H1 (cell line): ENCODE measurements at places on chromosomes 12 and 14. TPM values are rescaled to one million over a fixed set of nuclear protein-coding genes. Genes with fewer than 3 reads are reported as not detected.
A peak's percentile ranks its signal among the peaks of the same experiment; 100 is the strongest.

The BICDL1 gene
- total RNA-seq: 25.9 and 26.9 TPM in 2 replicates

The SELPLG gene
- 0.13 TPM in 1 of 2 replicates, not detected in the other for total RNA-seq

The CRIP1 gene
- total RNA-seq: 1.2 and 2.4 TPM in 2 replicates

The CBX5 gene
- 217 and 231 TPM in 2 replicates for total RNA-seq

GRCh38 chr12:45727301-45727979, 2.1 kb upstream of the ARID2 start:
- H3K4me1 ChIP-seq: no peaks in the 10 kb centered on the region; the same call in 1 of the 2 replicates
- H3K27me3 ChIP-seq: no peaks in the 10 kb centered on the region
- H3K4me3 ChIP-seq: peak overlapping the region; percentile 92
- peak; percentile 91 for DNase-seq
- no peaks in the 10 kb centered on the region; the same call in 1 of the 2 replicates for H3K36me3 ChIP-seq
- H3K27ac ChIP-seq: peak overlapping the region; percentile 81

DNA sequence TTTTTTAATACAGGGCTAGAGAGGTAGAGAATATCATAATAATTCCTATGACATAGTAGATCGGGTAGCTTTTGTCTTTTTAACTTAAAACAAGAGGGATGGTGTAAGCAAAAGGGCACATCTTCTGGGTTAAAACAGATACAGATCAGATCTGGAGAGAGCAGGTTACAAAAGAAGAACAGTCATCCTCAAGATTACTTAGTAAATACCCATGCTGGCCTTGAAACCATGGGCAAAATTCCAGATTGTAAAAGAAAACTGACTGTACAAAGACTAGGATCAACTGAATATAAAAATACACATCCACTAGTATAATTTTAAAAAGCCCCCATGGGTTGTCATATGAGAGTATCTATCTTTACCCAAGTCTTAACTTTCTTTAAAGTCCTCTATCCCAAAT, 76.7 kb downstream of the MED13L start:
- H3K36me3 ChIP-seq: no peaks in the 10 kb centered on the region
- H3K4me3 ChIP-seq: no peak overlapping the region
- H3K4me1 ChIP-seq: no peaks in the 10 kb centered on the region; the same call in 1 of the 2 replicates
- no peak for DNase-seq
- no peaks in the 10 kb centered on the region for H3K27me3 ChIP-seq

GRCh38 chr14:31207287-31207754, 272 bp downstream of the HECTD1 start:
- peaks cover 8% of the 10 kb centered on the region; the same call in 1 of the 2 replicates for H3K36me3 ChIP-seq
- H3K4me3 ChIP-seq: peak overlapping the region; percentile 80
- H3K27me3 ChIP-seq: no peaks in the 10 kb centered on the region

- no peak for DNase-seq
- no peaks in the 10 kb centered on the region for H3K27me3 ChIP-seq
- no peaks in the 10 kb centered on the region for H3K36me3 ChIP-seq
- H3K27ac ChIP-seq: no peak overlapping the region
Measured at GRCh38 chr12:12502815-12503151, 59.9 kb downstream of the DUSP16 start.

DNA sequence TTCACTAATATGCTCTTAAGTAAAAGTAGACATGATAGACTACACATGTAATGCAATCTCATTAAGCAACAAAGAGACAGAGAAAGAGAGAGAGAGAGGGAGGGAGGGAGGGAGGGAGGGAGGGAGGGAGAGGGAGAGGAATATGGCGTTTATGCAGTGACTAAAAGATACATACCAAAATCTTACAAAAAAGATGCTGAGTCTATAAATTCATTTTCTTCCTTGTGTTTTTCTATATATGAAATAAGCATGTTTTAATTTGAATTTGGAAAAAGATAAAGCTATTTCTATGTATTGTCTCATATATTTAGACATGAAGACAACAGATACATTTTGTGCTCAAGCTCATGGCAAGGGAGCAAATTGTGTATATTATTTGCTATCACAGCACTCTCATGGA, 44.1 kb downstream of the LRFN5 start:
- no peaks in the 10 kb centered on the region for H3K27me3 ChIP-seq
- no peak for DNase-seq

DNA sequence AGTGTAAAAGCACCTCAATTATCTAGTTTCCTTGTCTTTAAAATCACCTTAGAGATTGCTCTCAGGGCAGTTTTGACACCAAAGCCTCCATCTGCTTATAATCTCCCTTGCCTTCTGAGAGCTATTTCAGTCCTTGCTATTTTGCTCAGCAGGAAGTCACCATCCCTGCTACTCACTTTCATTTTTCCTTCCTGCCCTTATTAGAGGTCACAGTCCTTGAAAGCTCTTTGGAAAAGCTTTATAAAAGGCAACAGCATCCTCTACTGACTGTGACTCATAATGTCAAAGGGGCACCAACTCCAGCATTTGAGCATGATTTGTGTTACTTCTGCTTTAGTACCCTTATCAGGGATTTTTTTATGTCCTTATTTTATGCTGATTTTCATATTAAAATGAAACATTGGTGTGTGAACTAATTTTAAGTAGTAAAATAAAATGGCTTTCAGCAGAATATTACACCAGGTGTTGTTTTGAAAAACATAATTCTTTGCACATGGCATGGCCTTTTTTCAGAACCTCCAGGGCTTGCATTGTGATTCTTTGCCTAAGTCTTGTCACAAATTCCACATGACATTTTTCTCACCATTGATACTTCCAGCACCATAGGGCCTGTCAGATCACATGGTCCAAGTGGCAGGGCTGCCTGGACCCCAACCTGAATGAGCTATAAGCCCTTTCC, 213.0 kb downstream of the ADAMTS20 start:
- H3K36me3 ChIP-seq: no peaks in the 10 kb centered on the region
- peak; percentile 2 for DNase-seq
- no peak overlapping the region for H3K4me3 ChIP-seq
- no peaks in the 10 kb centered on the region for H3K4me1 ChIP-seq
- H3K27me3 ChIP-seq: no peaks in the 10 kb centered on the region

DNA sequence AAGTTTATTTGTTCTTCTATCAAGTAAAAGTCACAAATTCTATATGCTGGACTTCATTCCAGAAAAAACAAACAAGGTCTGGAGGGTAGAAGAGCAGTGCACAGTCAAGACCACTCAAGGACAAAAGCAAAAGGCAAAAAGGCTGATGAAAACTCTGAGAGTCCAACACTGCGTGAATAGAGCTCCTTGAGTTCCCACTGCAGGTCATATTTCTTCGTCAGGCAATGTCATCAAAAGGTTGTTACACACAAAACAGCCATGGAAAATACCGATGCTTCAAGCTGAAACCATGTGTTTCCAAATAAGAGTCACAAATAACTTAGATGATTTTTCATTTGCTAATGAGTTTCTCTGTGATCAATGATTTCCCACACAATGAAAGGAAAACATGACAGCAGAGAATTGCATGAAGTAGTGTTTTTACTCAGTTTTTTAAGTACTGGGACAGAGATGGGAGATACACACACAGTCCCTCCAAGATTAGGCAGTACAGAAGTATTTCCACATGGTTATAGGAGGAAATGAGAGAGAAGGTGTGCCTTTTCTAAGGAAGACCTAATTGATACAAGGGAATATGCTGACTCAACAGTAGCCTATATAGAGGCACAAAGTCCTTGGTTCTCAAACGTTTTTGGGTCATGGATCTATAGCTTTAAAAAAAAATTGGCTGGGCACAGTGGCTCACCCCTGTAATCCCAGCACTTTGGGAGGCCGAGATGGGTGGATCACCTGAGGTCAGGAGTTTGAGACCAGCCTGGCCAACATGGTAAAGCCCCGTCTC, 177.7 kb downstream of the MED13L start:
- H3K36me3 ChIP-seq: no peaks in the 10 kb centered on the region
- H3K27me3 ChIP-seq: no peaks in the 10 kb centered on the region
- DNase-seq: no peak
- H3K27ac ChIP-seq: no peak overlapping the region

DNA sequence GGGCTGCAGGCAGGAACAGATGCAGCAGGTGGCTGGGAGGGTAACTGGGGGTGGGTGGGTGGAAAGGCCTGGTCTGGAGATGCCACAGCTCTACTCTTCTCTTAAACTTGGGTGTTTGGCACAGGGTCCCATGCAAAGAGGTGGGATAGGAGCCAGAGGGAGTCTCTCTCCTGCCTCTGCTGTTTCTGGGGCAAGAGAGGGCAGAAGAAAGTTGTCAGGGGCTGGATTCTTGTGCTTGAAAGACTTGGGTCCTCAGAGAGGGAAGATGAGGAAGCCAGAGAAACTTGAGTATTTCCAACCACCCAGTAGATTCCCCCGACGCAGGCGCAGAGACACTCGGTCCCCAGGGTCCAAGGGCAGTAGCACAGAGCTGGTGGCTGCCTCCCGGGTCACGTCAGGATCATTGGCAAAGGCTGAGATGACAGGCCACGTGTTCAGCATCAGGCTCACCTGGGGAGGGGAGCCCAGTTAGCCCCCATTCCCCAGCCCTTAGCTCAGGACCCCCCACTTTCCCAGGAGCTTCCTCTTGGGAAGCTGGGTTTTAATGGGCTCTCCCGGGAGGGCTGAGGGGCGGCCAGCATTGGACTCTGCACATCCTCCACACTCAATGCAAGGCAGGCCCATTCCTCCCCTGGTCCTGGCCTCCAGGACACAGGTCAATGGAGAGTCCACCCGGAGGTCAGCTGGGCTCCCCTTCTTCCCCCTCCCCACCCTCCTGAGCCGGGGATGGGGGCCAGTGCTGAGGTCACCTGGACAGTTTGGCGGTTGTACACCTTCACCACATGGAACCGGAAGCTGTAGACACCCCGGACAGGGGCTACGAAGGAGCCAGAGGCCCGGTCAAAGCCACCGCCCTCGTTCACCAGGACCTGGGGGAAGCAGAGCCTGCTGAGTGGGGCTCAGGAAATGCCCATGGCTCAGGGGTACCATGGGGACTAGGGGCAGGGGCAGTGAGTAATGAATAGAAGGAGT, 1.6 kb downstream of the CBLN3 start:
- no peak overlapping the region for H3K27ac ChIP-seq
- H3K4me3 ChIP-seq: no peak overlapping the region
- 0 out of 2 replicates have a peak, but pooled peaks cover under 1% of the 10 kb centered on the region for H3K36me3 ChIP-seq
- DNase-seq: no peak

GRCh38 chr14:31243860-31244259, 36.3 kb upstream of the HECTD1 start:
- H3K4me3 ChIP-seq: no peak overlapping the region
- H3K27me3 ChIP-seq: no peaks in the 10 kb centered on the region
- peaks cover 4% of the 10 kb centered on the region; the same call in 1 of the 2 replicates for H3K4me1 ChIP-seq
- H3K27ac ChIP-seq: no peak overlapping the region

DNA sequence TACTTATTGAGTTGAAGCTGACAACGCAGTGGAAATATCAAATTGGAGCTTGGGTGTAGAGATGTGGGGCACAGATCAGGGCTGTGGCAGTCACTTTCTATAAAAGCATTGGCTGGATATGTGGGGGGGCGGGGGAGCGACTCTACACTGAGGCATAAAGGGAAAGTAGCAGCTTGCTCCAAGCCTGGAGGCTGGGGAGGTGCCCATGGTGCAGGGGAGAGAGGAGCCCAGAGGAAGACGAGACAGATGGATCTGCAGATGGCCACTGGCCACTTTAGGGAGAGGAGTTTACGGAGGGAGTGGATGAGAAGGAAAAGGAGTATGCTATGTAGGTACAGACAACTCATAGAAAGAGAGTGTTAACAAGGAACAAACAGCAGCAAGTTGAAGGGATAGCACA, 13.5 kb upstream of the NGB start:
- no peak overlapping the region for H3K4me3 ChIP-seq
- no peaks in the 10 kb centered on the region for H3K27me3 ChIP-seq
- no peaks in the 10 kb centered on the region for H3K4me1 ChIP-seq
- peaks cover 20% of the 10 kb centered on the region for H3K36me3 ChIP-seq
